ENCODE measurements at places on chromosomes 2 and 18.
A peak's percentile ranks its signal among the peaks of the same experiment; 100 is the strongest.

- DNase-seq = no peak
These were observed 135.4 kb downstream of the LAMA3 start for GRCh38 chr18:23824669-23825068.

- DNase-seq = peak; percentile 75
These were observed at the start of gene BCL2 for GRCh38 chr18:63319383-63320122. TSS of gene BCL2 (minus strand) at chr18:63319769.

- peak; percentile 8 for DNase-seq
These were observed 186.2 kb downstream of the DYM start for GRCh38 chr18:49274188-49274714.

- DNase-seq = no peak
These were observed 33.3 kb downstream of the RTTN start for GRCh38 chr18:70172225-70172624.

GRCh38 chr2:193935114-193935513 is 1721.9 kb upstream of the SLC39A10 start:
- DNase-seq = no peak

- DNase-seq = no peak
These were observed 1057.1 kb upstream of the CRIM1 start for GRCh38 chr2:35298493-35298892.

DNA sequence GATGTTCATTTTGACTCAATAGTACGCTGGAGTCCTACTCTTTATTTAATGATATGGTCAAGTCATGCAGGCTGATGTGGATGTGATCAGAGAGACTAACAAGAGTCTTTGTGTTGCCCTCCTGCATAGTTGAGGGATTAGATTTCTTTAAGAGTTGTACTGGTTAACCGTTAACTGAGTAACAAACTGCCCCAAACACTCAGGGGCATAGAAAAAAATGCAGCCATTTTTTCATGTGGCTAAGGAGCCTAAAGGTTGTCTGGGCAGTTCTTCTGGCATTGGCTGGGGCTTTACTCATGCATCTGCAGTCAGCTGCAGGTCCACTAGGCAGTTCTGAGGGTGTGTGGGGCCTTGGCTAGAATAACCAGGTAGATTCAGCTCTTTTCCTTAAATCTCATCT is 32.5 kb downstream of the DOCK10 start:
- DNase-seq = no peak

- DNase-seq = no peak
These were observed 641.9 kb downstream of the ZEB2 start for GRCh38 chr2:143877876-143878530.

DNA sequence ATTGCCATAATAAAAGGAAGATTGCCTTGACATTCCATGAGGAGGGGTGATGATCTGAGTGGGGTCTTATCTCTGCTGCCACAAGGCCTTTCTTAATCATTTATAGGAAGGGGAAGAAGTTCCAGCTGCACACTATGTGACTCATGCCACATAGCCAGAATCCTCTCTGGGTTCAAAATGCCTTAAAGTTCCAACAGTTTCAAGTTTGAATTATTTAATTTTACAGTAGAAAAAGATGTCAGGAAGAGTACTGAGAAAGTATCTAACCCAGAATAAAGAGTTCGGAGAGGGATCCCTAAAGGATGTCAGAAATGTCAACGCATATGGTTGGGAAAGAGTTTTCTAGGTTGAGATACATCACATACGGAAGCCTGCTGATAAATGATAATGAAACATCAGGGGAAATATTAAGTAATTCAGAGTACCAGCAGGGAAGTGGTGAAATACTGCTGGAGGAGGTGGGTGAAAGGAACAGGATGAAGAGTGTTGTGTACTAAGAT is 999.9 kb downstream of the TSN start:
- no peak for DNase-seq

- no peak for DNase-seq
These were observed 590.3 kb upstream of the CHAC2 start for GRCh38 chr2:53177327-53177726.

DNA sequence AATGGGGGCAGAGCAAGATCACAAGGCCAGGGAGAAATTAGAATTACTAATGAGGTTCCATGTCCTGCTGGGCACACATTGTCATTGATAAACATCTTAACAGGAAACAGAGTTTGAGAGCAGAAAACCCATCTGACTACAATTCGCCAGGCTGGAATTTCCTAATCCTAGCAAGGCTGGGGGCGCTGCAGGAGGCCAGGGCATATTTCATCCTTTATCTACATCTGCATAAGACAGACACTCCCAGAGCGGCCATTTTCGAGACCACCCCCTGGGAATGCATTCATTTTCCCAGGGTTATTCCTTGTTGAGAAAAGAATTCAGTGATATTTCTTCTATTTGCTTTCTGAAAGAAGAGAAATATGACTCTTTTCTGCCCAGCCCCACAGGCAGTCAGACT is 152.7 kb downstream of the SUCLG1 start:
- no peak for DNase-seq

DNA sequence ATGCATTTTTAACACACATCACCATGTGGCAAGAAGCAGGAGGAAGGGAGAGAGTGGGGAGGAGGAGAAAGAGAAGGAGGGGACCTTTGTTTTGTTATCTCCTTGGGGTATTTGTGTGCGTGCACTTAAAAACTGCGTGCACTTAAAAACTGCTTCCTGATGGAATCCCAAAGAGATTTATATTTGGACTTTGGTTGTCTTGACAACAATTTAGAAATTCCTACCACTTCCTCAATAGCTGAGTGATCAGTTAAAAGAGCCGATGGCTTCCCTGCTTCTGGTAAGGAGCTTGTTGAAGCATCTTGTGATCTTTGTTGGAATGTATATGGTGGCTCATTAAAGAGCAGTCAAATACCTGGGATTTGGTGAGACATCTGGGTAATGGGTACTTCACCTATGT is 4.5 kb downstream of the RAB31 start:
- DNase-seq = no peak

- peak; percentile 28 for DNase-seq
These were observed 33.8 kb downstream of the SMC6 start for GRCh38 chr2:17719562-17720371.

All from NB4 (cell line).